Natural killer cell treated with Interleukin-12 subunit alpha and Interleukin-12 subunit beta and Interleukin-15 and Interleukin-18, amount 100 ng/mL, for 72 hours (primary cell): ENCODE measurements at places on chromosomes 6 and 20.
A peak's percentile ranks its signal among the peaks of the same experiment; 100 is the strongest.

DNA sequence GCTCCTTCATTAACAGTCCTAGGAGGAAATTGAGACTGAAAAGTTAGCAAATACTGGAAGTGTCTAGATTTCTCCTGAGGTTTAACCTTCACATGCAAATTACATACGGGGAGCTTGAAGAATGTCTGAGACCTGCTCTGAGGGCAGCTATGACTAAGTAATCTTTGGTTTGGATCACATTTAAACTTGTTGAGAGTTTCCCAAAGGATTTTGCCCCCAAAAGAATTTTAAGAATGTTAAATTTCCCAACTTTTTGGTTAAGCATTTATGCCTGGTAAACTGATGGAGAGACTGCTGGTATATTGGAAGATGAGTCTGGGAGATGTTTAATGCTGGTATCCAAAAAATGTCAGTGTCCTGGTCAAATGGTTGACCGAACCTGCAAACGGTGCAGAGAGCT is 97.0 kb downstream of the RREB1 start:
- DNase-seq = no peak

- DNase-seq = no peak
Observed at GRCh38 chr6:14218519-14218800, 100.9 kb downstream of the CD83 start.

DNA sequence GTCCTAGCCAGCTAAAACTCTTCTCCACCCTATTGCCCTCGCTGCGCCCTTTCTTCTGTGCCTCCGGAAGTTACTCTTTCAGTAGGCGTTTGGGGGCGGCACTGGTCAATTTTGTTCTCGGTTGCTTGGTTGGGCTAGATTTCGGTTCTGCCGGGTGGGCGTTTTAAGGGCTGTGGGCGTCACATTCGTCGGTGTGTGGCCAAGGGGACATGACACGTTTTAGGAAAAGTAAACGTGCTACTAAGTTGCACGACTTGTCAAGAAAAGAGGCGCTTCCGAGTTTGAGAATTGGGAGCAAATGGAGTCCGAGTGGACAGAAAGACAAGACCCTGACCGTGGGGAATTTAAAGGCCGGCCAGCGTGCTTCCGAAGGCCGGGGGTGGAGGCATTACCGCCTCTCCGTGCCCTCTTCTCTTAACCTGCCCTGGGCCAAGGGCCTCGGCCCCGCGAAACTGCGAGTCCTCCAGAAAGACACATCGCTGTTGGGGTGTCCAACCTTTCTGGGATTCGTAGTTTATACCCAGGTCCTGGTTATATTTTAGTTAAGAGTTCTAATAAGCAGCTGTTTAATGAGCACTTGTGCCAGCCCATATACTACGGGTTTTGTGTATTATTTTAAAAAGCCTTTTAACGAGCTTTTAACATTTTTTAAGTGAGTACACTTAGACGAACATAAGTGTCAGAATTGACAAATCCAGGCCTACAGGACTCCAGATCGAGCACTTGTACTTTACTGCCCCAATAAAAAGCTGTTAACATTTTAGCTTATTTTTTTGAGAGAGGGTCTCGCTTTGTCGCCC is 664 bp upstream of the BAG6 start:
- DNase-seq = peak; percentile 90

GRCh38 chr20:1293641-1294379 is 27.7 kb downstream of the SNPH start:
- DNase-seq = no peak

- no peak for DNase-seq
Observed at GRCh38 chr6:146305951-146306350, 237.7 kb upstream of the RAB32 start.

DNA sequence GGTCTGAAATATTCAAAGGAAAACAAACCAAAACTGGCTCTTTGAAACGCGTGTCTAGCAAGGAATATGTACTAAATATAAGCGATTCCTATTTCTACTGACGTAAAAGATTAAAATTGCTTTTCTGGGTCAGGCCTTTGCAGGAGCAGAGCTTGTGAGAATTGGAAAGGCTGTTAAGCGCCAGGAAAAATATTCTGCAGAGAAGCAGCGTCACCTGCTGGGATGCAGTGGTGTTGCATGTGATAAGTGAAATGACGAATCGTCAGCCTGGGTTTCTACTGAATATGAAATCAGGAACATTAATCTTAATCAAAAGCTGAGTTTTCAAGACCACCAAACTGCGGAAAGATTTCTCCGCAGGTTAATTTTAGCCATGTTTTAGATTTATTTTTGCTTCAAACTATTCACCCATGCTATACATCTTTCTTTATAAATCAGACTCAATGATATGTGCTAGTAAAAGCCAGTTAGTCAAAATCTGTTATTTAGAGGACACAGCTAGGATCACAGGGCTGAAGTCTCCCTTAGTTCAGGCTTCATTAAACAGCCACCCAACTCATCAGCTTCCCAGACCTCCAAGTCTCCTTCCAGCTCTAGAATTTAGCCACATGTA is 67.4 kb downstream of the ALDH8A1 start:
- DNase-seq = peak; percentile 63

DNA sequence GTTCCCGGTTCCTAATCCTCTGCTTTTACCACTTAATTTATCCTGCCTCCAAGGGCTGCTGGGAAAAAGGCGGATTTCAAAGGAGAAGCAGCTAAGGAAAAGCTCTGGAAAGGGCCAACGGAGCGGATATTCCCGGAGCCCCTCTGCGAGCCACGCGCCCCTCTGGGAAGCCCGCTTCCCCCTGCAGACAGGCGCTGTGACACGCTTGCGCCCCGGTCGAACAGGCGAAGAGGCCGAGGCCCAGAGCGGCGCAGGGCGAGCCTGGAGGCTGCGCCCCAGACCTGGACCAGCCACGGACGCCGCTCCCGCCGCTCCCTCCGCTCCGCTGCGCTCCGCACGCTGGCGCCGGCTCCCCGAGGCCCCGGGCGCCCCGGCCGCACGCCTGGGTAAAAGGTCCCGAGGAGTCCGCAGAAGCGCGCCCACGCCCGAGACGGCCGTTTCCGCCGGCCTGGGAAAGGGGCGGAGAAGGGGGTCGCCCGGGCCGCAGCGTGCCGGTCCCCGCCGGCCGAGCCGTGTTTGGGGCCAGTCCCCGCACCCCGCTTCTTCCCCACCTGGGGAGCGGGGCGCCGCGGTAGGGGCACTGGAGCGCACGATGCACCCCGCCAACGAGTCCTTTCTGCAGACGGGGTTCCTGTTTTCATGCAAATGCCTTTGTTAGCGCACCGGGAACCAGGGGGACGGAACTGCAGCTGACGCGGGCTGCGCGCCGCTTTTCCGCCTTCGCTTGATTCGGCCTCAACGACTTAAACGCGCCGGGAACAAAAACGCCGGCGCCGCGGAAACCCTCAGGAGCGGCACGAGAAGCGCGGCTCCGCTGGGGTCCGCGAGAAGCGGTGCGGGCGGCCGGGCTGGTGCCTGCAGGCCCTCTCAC is 91.9 kb upstream of the SIRPA start:
- DNase-seq = no peak

GRCh38 chr6:43992126-43992663 is 135.1 kb downstream of the MRPL14 start:
- DNase-seq = no peak

GRCh38 chr6:74439123-74439811 is 743.3 kb downstream of the CD109 start:
- DNase-seq = no peak

GRCh38 chr6:74798302-74798701 is 407.6 kb downstream of the COL12A1 start:
- no peak for DNase-seq

- no peak for DNase-seq
Observed at GRCh38 chr6:51778666-51779065, 308.7 kb downstream of the PKHD1 start.

- no peak for DNase-seq
Observed at GRCh38 chr20:31740208-31740607, 1.1 kb downstream of the TPX2 start.

GRCh38 chr6:161035981-161036263 is 44.4 kb downstream of the MAP3K4 start:
- DNase-seq = no peak

- no peak for DNase-seq
Observed at GRCh38 chr20:48831718-48832404, 4.1 kb upstream of the PREX1 start.

GRCh38 chr20:40635971-40636370 is 53.1 kb downstream of the MAFB start:
- no peak for DNase-seq

DNA sequence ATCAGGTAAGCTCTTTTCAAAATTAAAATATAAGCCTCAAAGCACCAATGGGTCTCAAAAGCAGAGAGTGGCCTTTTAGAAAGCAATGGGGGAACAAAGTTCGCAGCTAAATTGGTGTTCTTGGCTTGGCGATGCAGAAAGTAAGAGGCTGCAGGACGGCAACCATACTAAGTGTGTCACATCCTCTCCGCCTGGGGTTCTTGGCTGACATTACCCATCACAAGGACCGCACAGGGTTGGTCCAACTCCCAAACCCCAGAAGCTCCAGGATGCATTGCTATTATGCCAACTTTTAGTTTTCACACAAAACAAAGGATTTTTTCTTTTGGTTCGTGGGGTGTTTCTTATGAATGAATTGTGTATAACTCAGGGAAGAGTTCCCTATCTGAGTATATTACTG is 124.8 kb downstream of the PRKN start:
- DNase-seq = no peak

- DNase-seq = no peak
Observed at GRCh38 chr6:81561731-81562130, 190.8 kb downstream of the TENT5A start.

DNA sequence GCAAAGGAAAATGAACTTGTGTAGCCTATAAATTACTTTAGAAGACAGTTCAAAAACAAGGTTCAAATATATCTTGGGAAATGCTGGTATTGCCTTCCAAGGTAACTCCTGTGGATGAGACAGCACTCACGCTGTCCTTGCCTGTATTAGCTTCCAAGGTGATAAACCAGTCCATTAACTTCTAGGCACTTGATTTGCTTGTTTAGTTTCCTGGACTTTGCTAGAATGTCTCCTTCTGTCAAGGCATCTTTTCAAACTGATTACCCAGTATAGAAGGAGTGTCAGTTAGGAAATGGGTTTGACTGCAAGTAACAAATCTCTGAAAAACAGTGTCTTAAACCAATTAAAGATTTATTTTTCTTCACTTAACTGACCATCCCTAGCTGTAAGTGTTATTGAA is 103.4 kb upstream of the SLC22A23 start:
- DNase-seq = no peak

DNA sequence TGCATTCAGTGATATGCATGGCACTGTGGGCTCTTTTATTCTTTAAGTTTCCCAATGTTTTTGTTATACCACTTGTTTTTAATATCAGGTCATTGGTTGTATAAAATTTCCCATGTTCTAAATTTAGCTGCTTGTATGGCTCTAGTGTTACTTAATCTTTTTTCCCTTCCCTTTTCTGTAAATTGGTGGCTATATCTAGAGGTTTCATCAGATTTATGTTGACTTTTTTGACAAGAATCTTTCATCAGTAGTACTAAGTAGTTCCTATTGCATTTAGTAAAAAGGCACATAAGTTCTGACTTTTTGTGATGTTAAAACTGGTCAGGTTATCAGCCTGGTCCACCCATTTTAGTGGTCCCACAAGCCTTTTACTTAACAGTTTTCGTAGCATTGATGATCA is 51.1 kb downstream of the MMS22L start:
- DNase-seq = no peak

- no peak for DNase-seq
Observed at GRCh38 chr6:66555082-66555481, 848.1 kb upstream of the EYS start.

DNA sequence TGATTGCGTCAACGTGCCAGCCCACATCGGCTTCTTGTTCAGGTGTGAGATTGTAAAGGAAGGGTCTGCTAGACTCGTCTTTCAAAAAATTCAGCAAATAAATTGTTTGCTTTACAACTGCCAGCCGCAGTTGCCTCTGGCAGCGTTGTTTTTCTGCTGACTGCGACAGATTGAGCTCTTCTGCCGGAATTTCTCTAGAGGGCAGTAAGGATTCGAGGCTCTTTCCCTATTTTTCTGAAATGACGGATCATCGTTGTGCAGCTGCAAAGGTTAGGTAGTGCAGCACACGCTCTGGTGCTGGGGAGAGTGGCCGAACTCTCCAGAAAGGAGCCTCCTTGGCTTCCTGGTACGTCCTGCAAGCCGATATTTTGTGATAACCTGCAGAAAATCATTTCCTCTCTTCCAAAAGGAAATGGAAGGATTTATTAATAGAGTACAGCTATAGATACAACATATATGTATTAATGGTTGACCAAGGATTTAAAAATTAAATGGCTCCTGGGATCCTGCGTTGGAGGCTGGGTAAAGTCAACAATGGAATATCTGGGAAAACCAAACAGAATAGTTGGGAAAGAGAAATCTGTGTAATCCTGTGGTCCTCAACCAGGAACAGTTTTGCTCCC is 121.9 kb upstream of the ZFP64 start:
- DNase-seq = no peak

DNA sequence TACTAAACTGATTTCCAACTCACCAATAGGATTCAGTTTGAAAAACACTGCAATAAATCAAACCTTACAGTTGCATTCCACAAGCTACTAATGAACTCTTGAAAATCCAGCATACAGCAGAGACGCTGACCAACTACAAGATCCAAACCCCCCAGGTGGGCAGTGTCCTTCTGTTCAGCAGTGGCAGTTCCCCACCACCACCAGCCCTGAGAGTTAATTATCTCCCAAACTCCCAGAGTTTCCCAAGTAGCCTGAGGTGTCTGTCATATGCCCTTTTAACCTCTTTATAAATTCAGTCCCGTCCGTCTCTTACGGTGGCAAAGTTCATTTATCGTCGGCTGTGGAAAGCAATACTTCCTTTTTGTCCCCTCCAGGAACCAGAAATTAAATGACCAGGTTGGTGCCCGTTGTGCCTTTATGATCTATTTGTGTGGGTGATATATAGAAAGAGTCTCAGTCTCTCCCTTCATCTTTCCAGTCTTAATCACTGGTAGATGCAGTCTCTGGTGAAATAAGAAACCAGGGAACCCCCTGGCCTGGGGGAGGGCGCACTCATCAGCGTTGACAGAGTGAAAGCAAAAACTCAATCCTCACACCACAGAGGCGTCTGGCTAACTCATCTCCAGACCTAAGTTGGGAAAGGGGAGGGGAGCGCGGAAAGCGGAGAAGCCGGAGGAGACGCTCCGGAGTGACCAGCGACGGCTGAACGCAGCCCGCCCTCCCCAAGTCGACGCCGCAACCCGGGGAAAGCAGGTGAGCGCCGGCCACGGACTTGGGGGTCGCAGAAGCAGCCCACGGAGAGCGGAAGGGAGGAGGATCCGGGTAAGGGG is 717 bp downstream of the MRPL14 start:
- peak; percentile 90 for DNase-seq

DNA sequence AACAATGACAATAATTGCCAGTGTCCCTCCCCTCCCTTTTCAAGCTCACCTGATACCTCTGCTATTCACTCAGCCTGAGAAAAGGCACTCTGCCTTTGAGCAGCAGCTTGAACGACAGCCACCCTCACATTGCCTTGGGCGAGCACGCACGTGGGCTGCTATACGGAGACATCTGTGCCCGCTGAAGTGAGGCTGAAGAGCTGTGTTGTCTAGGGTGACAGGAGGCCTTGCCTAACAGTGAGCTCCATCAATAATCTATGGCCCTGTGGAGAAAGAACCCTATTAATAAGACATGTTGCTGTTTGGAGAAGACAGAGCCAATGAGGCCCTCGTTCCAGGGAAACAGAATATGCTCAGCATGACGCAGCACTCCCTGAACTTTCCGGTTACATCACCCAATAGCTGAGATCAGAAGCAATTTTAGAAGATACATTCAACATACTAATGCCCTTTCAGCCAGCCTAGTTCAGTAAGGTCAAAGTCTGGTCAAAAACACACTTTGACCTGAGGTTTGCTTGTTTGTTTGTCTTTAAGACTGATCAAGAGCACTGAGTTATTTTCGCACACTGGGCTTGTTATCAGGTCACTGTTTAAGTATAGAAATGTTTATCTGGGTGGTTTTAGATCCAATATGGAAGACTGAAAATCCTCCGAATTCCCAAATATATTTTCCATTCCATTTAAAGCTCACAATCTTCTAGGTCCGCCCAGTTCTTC is 30.6 kb downstream of the RBM24 start:
- DNase-seq = no peak
